ENCODE measurements at places on chromosomes 3 and 15. TPM values are rescaled to one million over a fixed set of nuclear protein-coding genes. Genes with fewer than 3 reads are reported as not detected.

DNA sequence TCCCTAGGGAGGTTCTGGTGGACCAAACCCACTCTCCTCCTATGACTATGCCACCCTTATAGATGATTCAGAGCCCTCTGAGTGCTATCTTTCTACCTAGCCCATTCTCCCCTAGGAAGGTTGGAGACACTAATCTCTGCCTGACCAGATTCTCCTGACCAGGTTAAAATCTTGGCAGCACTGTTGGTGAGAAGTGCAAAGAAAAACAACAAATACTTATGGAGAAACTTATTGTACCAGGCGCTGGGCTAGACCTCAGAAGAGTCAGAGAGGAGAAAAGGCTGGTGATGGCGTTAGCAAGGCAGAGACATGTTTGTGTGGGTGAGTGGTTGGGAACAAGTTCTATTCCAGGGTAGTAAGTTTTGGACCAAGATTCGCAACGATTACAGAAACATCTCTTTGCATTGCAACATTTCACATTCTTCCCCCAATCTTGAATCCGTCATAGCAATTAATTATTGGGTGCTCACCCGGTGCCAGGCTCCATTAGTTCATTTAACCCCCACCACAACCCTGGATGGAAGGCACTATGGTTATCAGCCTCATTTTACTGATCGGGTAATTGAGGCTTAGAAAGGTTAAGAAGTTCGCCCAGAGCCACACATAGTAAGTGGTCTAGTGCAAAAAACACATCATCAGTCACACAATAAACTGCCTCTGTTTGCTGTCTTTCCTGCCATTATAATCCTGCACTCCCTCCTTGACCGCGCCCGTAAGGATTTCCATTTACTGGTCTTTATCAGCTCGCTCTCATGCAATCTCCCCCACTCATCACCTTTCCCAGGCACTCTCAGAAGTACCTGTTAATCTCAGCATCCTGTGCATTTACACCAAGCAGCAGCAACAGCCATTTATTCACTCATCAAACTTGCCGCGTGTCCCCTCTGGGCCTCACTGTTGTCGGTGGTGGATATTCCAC lies 655 bp upstream of the TSPAN3 start:
- no peak for DNase-seq

GRCh38 chr3:36408146-36408545 lies 27.8 kb downstream of the STAC start:
- DNase-seq, result peak; percentile 34

DNA sequence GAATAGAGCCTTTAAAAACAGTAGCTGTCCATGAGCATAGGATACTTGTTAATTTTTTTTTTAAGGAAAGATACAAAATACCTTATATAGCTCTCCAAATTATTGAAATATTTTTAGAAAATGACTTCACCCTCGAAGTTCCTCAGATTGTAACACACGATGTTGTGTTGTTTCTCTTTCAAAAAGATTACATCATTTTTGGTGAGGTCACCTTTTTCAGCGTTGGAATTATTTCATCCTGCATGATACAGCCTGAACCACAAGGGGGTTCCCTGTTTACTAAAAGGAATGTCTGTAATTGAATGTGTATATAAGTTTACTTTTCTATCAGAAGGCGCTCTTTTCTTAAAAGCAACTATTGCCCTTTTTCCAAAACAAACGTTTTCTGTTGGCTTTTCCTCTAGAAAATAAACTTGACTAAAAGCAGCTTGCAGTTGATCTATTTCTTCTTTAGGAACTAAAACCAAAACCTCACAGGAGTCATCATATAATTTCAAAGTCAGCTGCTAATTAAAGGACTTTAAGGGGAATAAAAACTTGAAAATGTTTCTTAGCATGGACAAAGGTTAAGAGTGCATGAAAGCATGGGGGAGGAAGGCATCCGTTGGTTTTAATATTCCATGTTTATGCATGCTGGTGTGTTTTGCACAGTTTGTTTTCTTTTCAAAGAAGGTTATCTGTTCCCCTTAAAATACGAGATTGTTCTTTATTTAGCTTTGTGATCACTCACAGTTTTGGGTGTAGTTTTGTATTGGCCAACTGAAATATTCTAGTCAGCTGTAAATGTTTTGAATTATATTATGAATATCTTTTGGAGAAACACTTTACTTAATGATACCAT lies 29.4 kb downstream of the LYSMD4 start:
- DNase-seq, result peak; percentile 91

- no peak for DNase-seq
Observed at GRCh38 chr3:8975081-8976020, 12.1 kb upstream of the RAD18 start.

- DNase-seq, result no peak
Observed at GRCh38 chr3:42664438-42664803, 10.9 kb downstream of the ZBTB47 start.

DNA sequence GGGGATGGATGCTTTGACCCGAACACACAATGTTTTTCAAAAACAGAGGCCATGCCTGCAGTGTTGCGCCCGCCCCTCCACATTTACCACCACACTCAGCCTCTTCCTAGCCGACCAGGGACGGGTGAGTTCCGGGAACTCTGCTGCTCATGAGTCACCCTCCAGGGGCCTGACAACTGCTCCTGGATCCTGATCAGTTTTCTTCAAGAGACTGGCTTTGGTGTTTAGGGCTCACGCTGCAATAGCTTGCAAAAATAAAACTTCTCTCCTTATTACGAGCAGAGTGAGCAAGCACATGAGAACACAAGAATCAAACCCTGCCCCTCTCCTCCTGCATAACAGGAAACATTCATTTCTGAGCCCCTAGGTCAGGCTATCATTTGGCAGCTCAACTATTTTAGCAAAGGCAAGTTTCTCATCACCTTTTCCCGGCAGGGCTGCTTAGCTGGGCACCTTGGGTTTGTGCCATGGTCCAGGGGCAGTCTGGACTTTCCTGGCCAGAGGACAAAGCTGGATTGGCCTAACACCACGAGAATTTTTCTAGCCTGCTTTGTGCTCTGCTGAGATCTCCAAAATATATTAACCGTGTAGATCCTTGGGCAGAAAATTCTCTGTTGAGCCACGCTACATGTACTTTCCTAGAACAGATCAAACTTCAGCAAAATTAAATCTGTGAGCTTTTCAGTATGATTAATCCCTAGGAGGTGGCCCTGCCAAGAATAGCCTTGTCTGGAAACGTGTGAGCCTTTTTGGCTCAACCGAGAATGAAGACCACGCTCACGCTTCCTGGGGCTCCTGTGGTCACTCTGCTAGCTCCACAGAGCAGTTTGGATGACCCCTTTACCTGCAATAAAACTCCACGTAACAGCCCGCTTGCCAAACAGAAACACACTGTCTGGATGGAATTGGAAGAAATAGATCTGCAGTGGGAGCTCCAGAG lies 52.7 kb upstream of the SPATA12 start:
- no peak for DNase-seq

DNA sequence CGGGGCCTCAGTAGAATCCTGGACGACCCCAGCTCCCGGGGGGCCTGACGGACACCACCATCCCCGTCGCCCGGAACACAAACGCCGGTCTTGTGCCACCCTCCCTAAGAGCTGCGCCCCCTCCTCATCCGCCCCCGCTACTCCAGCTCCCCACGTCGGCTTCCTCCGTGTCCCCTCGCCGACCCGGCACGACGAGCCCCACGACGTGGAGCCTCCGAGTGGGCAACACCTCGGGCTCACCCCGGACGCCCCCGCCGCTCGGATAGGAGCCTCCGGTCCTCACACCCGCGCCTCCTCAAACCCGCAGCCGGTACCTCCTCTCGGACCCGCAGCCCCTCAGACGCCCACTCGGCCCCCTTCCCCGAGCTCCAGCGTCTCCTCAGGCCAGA lies 525 bp downstream of the NPTN start:
- no peak for DNase-seq

GRCh38 chr3:127691489-127691888 lies 18.7 kb downstream of the ABTB1 start:
- DNase-seq, result no peak

DNA sequence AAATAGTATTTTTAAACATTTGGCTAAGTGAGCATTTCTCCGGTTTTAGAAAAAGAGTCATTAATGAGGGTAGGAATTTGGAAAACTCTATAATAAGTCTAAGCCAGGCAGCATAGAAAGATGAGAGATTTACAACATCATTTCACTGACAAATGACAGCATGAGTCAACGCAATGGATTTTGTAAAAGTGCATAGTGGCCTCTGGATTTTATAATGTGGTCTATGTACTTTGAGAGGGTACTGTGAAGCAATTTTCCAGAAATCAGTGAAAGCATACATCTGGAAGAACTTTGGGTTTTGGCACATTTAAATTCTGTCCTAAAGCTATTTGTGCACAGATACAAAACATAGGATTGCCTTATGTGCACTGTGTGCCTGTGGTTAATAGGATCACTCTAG lies 130.8 kb upstream of the CCNL1 start:
- DNase-seq, result no peak

The ZDHHC19 gene
- total RNA-seq, result 0.27 TPM

The CILP gene
- total RNA-seq, result 1.1 TPM

The XCR1 gene
- not detected for total RNA-seq

The MITF gene
- total RNA-seq, result 2.2 TPM
